Fibroblast of mammary gland (primary cell): ENCODE measurements at places on chromosomes 5 and 9.

DNA sequence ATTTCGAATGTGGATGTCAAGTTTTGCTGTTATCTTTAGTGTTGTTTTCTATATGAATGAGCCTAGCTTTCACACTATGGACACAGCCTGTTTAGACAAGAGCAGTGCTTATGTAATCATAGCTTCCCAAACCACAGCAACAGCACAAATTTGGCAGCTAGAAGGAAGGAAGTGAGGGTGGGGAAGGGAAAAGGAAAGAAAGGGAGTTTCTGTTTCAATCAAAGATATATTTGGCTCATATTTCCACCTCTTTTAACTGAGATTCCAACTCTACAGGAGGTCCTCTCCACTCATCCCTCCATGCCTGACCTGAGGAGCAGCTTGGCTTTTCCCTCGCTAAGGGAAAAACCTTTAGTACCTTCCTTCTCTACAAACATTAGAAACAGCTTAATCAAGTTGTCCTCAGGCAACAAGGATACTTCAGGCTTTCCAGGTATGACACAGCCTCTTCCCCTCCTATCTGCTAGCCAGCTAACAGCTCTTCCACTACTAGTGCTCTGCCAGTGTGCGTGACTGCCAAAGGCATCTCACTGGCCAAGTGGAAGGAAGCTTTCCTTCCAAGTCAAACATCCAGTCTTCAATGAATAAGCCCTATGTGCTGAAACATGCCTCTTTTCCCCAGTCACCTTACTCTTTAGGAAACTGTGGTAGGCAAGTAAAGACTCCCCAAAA is 268.6 kb upstream of the PTGER4 start:
- DNase-seq = peak; percentile 53

- no peak for DNase-seq
Measured at GRCh38 chr5:82863266-82863665, 213.9 kb downstream of the TMEM167A start.

DNA sequence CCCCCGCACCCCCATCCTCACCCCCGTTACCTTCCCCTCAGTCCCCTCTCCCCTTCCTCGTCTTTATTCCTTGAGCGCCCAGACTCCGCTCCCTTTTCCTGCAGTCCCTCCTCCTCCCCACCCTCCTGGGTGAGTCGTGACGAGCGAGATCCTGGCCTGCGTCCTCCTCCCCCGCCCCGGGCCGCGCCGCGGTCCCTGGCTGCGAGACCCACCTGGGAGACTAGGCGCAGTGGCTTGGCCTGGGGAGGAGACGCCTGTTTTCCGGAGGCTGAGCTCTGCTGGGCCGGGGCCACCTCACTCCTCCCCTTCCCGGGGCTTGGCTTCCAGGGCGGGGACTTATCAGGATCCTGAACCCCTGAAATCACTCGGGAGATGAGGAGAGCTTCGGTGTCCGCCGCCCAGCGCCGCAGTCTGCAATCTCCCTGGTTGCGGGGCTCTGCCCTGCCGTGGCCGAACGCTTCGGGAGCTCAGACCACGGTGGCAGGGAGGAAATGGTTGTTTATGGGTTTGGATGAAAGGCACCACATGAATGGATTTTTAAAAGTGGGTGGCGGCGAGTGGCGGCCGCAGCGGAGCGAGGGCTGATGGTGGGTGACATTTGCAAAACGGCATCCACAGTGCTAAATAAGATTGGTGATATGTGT is 984 bp downstream of the STXBP1 start:
- DNase-seq = peak; percentile 65

GRCh38 chr5:105350486-105351140 is 1788.0 kb upstream of the NUDT12 start:
- no peak for DNase-seq

DNA sequence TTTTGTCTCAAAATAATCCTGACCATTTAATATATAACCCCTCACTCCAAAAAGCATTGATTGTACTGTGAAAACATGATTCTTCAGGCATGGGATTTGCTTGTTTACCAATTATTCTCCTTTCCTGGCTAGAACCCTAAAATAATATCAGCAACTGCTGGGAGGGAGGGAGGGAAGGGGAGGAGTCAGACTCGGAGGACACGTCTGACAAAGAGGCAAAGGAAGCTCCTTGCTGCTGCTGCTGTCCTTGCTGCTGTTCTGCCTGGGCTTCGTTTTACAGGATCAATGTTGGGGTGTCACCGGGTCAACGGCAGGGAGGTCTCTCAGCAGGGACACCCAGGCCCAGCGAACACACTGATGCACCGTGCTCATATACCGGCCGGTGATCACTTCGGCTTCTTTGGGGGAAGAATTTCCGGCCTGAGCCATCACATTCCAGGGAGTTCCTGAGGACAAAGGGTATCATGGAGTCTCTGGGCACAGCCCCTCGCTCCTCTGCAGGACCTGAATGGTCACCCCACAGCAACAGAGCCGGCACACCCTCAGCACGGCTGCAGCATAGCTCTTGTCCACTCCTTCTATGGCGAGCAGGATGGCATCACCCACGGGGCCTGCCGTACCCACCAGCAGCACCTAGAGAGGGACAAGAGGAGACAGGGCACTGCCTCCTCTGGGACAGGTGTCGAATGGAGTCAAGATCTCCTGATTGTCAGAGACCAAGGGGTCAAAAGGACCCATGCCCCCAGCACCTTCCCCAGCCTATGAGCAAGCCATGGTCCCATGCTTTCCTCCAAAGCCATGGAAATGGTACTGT is 27.9 kb downstream of the MED10 start:
- DNase-seq = no peak

- DNase-seq = peak; percentile 94
Measured at GRCh38 chr9:86534572-86535258, 180.5 kb upstream of the TUT7 start.

DNA sequence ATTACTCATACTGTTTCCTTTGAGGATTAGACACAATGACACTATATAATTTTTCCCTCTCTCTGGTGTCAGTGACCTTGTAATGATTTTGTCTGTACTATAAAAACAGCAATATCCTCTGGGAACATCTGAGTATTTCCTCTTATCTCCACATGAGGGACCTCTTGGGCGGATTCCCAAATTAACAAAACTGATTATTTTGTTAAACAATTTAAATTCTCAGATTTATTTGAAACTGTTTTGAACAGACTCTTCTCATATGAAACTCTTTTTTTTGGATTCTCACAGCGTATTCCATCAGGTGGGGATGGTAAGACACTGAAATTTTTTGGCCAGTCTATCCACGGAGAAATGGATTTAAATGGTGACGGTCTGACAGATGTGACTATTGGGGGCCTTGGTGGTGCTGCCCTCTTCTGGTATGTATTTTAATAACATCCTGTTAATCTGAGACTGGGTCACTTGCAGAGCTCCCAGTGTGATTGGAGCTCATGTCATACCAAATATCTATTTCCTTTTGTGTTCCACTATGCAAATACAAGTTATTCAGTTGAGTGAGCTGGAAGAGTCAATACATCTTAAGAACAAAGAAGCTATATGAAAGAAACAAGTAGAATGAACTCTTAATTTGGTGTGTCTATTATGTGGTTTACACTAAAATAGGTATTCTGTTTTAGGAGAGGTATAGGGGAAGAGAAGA is 73.8 kb upstream of the ITGA2 start:
- peak; percentile 79 for DNase-seq

GRCh38 chr5:86461169-86461956 is 156.4 kb upstream of the COX7C start:
- no peak for DNase-seq

GRCh38 chr5:133844836-133845235 is 123.6 kb downstream of the C5orf15 start:
- no peak for DNase-seq

DNA sequence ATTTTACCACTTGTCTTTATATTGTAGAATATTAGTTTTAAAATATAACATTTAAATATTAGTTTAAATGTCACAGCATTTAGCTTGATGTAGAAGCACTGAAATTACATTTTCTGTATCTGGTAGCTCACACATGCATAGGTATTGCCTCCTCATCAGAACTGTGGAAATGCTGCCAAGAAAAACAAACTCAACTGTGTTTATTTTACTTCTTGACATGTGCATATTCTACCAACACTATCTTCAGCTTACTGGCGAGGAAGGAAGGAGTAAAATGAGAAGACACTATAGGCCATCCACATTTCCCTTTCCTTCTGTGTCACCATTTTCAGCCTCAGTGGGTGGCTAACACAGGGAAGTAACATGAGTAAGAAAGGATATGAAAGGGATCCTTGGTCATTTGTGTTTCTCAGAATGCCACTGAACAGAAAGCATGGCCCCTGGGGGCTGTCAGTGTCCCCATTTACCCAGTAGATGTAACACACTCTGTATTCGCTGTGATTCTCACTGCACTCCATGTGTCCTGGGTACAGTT is 81.0 kb upstream of the HTR4 start:
- DNase-seq = no peak

DNA sequence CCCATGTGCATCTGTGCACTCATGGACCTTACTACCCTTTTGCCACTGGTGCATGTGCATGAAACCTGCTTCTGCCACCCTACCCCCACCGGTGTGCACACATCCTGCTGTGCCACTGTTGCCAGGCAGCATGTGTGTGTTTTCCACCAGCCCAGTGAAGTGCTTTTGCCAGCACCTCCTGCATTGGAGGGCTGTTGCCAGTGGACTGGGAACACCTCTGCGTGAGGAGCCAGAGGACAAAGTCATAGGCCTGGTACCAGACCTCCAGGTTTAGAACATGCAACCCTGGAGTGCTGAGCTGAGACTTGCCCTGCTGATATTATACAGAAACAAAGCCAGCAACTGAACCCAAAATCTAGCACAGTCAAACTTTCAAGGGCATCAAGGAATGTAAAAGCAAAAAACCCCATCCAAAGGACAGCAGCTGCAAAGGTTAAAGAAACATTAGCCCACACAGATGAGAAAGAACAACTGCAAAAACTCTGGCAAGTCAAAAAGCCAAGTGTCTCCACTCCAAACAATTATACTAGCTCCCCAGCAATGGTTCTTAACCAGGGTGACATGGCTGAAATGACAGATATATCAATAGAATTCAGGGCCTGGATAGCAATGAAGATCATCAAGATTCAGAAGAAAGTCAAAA is 70.6 kb upstream of the PTPN3 start:
- no peak for DNase-seq

- no peak for DNase-seq
Measured at GRCh38 chr5:121890297-121890858, 38.7 kb downstream of the FTMT start.

DNA sequence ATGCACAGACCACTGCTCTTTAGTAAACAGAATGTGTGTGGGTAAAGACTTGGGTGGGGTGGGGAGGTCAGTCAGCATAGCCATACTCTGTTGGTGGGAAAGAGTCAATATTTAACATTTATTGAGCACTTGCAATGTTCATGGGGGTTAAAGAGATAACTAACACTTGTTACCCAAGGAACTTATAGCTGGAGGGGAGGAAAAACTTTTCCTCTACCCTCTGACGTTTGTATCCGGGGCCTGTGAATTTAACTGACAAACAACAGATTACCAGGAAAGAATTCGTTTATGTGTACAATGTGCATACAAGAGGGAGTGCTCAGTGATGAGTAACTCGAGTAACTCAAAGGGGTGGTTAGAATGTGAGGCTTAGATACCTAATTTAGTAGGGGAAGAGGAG is 6.8 kb upstream of the CLINT1 start:
- peak; percentile 19 for DNase-seq

DNA sequence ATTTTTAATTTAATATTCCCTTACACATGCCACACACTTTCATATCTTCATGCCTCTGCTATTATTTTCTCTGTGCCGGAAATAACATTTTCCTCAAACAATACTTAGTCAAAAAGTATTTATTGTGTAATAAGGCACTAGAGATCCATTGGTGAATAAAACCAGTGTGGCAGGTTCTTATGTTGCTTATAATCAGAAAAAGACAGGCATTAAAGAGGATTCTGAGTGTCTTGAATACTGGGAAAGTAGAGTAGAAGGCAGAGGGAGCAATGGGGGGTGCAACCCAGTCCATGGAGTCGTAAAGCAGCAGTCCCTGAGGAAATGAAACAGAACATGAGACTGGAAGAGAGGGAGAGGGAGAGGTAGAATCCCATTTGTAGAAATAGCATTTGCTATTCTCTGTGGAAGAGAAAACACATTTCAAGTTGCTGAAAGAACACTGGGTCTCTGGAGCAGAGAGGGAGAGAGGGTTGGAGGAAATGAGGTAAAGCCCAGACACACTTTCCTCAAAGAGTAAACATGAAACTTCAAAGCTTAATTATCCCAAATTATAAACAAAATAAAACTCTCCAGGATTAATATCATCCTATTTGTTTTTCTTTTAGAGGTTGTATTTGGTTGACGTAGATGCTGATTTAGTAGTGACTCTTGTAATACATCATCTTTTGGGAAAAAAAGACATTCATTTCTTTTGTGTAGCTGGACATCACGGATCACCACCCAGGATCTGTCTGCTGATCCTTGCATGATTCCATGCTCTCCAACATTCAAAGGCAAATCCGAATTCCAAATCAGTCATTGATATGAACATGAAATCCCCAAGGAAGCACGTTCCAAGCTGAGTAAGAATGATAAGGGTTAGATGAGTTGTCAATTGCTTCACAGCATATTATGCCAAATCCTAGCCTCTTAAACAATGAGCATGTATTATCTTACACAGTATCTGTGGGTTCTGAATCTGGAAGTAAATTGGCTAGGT is 37.4 kb upstream of the GRAMD2B start:
- DNase-seq = peak; percentile 42

DNA sequence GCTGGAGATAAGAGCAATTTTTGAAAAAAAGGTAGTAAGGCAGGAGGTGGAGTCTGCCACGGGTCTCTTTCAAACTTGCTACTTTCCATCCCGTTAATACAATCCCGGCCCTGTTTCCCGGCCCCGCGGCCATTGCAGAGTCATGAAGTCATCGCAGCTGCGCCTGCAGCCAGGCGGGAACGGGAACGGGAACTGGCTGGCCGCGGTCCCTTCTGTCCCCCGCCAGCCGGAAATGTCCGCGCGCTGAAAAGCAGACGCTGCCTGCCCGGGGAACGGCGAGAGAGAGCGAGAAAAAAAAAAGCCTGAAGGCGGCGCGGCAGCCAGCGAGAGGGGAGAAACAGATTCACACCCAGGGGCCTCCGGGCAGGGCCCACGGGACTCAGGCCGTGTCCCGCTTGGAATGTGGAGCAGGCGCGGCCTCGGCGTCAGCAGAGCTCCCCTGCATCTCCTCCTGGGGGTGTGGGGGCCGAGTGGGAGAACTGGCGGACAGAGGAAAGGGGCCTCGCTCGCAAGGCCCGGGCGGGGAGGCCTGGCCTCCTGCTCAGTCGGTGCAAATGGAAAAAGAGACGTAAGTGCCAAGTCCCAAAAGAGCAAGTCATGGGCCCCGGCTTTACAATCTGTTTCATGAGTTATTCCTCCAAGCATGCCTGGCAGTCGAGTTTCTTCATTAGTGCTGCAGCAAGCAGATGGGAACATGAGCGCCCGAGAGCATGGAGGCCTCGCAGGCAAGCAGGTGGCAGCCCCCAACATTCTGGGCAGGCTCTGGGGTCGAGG is 201.2 kb upstream of the GAS1 start:
- peak; percentile 69 for DNase-seq

- DNase-seq = no peak
Measured at GRCh38 chr5:141771562-141771961, 89.5 kb upstream of the ARAP3 start.

- no peak for DNase-seq
Measured at GRCh38 chr9:79664375-79664831, 92.6 kb downstream of the TLE4 start.
